MG63 (cell line): ENCODE measurements at places on chromosomes 7 and 10. TPM values are rescaled to one million over a fixed set of nuclear protein-coding genes. Genes with fewer than 3 reads are reported as not detected.
A peak's percentile ranks its signal among the peaks of the same experiment; 100 is the strongest.

Gene CYP2E1
- total RNA-seq = 0.99 TPM in 1 of 2 replicates, not detected in the other

GRCh38 chr10:52810761-52811160, 38.2 kb upstream of the MBL2 start:
- DNase-seq = no peak

DNA sequence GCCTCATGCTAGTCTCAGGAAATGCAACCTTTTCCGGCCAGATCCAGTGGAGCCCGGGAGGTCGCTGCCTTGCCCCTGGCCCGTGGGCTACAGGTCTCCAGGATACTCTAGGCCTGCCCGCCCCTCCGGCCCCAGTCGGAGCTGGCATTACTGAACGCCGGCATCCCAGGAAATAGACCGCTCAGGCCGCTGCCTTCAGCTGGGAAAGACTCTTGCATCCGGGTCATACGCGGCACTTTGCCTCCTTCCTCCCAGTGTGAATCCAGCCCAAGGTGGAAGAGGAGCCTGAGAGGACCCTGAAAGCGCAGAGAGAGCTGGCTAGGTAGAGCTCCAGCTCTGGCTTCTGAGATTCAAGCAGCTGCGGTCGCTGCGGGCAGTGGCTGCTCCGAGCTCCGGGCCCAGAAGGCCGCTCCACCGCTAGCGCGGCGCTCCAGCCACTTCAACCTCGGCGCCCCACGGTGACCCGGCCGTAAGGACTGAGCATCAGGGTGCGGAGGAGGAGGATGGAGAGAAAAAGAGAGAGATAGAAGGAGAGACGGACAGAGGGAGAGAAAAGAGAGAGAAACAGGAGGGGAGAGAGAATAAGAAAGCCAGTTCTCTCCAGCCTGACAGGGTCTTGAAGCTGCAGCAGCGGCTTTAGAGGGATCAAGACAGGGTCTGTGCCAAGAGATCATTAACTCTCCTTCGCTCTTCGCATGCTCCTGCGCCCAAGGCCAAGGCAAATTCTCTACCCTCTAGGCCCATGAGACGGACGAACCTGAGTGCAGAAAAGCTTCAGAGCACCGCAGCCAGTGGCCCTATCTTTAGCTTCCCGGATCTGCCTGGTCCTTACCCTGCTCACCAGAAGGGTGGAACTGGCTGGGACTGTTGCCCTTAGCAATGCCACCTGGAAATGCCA, 1.8 kb upstream of the HOXA10 start:
- peak; percentile 54 for DNase-seq

- no peak for DNase-seq
Observed at GRCh38 chr10:132634947-132635271, 97.3 kb downstream of the INPP5A start.

Gene RNF32
- 1.8 and 5.2 TPM in 2 replicates for total RNA-seq
